ENCODE measurements at places on chromosomes 12 and 14.

- no peak for DNase-seq
These were observed 29.4 kb upstream of the KRAS start for GRCh38 chr12:25280082-25280481.

DNA sequence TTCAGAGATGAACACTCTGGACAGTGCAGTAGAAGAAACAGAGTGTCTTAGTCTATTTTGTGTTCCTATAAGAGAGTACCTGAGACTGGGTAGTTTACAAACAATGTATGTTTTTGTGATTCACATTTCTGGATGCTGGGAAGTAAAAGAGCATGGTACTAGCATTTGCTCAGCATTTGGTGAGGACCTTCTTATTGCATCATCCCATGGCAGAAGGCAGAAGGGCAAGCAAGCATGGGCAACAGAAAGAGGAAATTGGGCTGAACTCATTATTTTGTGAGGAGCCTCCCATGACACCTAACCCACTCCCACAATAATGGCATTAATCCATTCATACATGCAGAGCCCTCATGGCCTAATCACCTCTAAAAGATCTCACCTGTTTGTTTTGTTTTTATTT is 8.0 kb downstream of the ANKS1B start:
- DNase-seq, result no peak

GRCh38 chr12:132279184-132279889 is 50.1 kb downstream of the GALNT9 start:
- DNase-seq, result peak; percentile 79

- no peak for DNase-seq
These were observed 59.2 kb downstream of the BICDL1 start for GRCh38 chr12:120048263-120048662.

DNA sequence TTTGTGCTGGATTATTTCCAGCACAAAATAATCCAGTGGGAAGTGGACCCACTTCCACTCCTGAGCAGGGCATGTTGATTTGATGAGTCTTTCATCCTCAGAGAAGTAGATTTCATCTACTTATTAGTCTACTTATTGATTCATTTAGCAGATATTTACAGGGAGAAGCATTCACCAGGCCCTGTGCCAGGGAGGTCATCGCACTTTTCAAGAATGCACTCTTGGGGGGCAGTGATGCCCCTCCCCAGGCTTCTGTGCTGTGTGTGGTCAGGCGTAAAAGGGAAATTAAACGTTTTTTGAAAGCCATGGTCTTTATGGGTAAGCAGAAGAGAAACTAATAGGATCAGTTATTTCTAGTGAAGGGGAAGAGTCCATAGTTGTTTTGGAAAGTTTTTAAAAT is 610.7 kb upstream of the TMEM132C start:
- DNase-seq, result no peak

GRCh38 chr14:52798826-52799225 is 7.4 kb upstream of the GNPNAT1 start:
- no peak for DNase-seq

DNA sequence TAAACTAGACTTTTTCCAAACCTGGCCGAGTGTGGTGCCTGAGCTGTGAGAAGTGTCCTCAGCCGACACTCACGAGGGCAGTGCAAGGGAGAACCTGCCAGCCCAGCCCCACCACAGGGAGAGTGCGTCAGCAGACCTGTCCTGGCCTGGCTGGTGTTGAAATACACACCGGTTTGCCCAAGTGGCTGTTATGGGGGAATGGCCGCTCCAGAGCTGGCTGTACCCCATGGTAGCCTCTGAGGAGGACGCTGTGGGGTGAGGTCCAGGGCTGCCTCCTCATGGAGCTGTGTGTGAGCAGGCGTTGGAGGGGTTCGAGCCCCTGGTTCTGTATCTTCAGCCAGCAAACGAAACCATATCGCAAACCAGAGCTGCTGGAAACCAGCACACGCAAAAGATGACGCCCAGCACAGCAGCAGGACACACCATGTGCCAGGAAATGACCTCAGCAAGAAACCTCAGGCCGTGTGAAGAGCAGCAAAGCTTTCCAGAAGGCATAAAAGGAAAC is 9.4 kb downstream of the ANKRD9 start:
- peak; percentile 77 for DNase-seq

DNA sequence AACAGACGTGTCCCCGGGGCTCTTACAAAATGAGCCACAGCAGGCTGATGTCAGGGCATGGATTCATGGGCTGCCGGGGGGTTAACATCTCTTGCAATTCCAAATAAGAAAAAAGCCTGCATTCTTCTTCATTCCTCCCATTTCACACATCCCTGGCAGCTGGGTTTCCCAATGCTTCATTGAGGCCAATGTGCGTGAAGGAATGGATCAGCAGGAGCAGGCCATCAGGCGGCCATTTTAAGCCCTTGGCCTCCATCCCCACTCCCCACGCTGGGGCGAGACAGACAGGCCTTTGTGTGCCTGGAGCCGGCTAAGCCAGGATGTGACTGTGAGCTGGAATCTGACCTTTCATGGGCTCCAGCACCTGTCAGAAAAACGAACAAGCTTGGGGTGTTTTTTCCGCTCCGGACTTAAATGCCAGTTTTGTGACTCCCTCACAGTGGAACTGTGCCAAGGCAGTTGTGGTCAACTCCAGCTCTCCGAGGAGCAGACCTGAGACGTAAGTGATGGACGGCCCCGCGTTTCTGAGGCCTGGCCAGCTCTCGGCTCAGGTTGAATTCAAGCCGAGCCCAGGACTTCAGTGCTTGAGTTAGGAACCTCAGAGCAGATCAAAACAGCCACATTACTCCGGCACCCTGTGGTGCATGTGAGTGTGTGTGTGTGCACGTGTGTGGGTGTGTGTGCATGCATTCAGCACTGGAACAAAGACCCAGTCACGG is 133.1 kb downstream of the TMEM30B start:
- DNase-seq, result no peak

- DNase-seq, result no peak
These were observed 58.0 kb downstream of the PAPLN start for GRCh38 chr14:73295198-73295796.

GRCh38 chr12:32854097-32854496 is 42.5 kb downstream of the PKP2 start:
- DNase-seq, result no peak

- DNase-seq, result no peak
These were observed 1.5 kb downstream of the VRTN start for GRCh38 chr14:74349757-74350156.

- DNase-seq, result no peak
These were observed 7.6 kb downstream of the DDIT3 start for GRCh38 chr12:57512665-57513064.

GRCh38 chr12:65596514-65597091 is 227.7 kb upstream of the HMGA2 start:
- no peak for DNase-seq

- no peak for DNase-seq
These were observed 154.1 kb upstream of the FUT8 start for GRCh38 chr14:65258391-65258790.

DNA sequence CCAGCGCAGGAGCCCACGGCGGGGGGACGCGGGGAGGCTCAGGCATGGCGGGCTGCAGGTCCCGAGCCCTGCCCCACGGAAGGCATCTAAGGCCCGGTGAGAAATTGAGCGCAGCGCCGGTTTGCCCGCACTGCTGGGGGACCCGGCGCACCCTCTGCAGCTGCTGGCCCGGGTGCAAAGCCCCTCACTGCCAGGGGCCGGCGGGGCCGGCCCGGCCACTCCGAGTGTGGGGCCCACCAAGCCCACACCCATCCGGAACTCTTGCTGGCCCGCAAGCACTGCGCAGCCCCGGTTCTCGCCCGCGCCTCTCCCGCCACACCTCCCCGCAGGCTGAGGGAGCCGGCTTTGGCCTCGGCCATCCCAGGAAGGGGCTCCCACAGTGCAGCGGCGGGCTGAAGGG is 8.5 kb upstream of the TSPAN8 start:
- DNase-seq, result no peak

DNA sequence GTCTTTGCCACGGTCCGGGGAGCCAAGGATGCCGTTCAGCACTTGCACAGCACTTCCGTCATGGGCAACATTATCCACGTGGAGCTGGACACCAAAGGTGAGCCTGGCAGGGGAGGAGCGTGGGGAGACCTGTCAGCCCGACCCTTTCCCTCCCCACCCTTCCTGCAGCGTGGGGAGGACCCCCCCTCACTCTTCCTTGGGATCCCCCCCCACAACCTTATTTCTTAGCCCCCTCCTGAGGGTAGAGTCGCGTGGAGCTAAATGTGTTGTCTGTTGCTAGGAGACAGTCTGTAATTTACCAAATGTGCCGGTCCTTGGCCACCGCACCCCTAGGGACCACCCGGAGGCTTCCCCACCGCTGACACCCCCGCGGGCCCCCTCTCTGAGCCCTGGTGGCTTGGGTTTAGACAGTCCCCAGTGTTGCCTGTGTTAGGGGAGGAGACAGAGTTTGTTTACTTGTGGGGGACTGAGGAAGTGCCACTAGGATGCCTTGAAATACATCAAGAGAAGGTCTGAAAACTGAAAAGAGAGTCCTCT is 2.3 kb downstream of the SETD1B start:
- DNase-seq, result no peak

- no peak for DNase-seq
These were observed 9.6 kb upstream of the FOXG1 start for GRCh38 chr14:28756884-28757570.

- DNase-seq, result no peak
These were observed 104.9 kb downstream of the PDZRN4 start for GRCh38 chr12:41293011-41293410.

- no peak for DNase-seq
These were observed 16.4 kb upstream of the A2M start for GRCh38 chr12:9132008-9132535.

- no peak for DNase-seq
These were observed 723.8 kb downstream of the BCL11B start for GRCh38 chr14:98548071-98548686.

DNA sequence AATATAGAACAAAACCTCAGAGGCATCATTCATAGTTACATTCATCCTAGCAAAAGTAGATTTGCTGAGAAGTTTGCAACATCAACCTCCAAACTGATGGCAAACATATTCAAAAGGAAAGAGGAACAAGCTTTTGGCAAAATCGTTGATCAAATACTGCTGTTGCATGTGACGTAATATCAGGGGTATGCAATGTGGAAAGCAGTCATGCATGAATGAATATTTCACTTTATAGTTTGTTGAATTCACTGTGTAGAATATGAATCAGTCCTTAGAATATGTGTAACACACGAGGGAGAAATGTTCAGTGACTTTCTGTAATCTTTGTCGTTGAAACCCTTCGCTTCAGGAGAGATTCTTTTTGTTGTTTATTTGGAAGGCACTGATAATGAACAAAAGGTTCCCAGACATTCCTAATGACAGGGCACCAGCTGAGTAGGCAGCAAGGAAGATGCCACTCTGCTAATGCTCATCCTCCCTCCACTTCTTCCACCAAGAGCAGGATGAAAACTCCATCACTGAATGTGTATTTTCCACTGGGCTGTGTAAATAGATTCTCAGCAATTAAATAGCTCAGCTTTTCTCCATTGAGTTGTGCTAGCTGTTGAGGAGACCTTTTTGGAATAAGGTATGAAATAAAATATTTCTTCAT is 126.1 kb downstream of the PELI2 start:
- DNase-seq, result no peak

DNA sequence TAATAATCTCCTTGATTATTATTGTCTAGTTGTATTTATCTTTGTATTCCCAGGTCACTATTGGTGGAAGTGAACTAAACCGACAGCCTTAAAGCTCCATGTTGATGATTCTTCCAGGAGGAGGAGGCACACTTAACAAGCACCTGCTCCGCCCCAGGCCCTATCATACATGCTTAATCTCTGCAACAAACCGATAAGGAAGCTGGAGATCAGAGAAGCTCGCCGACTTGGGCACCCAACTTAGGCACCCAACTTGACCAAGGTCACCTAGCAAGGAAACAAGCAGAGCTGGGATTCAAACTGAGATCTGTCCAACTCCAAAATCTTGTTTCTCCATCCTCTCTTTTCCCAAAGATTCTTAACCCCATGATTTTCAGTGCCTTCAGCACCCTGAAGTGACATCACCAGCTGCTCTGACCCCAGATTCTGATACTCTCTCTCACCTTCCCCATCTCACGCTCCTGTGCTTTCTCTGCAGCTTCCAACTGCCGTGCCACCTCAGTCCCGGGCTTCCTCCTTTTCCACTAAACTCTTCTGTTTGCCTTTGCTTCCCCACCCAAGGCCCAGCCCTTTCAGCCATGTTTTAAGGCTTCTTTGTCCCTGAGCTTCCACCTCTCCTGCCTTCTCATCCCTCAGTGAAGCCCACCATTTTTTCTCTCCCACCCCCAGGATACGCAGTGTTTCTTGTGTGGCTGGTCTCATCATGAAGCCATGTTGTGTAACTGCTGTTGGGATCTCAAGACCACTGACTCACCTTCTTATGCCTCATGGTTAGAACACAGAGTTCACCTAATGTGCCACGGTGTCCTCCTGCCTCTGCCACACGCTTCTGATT is 6.6 kb upstream of the KRT18 start:
- no peak for DNase-seq

DNA sequence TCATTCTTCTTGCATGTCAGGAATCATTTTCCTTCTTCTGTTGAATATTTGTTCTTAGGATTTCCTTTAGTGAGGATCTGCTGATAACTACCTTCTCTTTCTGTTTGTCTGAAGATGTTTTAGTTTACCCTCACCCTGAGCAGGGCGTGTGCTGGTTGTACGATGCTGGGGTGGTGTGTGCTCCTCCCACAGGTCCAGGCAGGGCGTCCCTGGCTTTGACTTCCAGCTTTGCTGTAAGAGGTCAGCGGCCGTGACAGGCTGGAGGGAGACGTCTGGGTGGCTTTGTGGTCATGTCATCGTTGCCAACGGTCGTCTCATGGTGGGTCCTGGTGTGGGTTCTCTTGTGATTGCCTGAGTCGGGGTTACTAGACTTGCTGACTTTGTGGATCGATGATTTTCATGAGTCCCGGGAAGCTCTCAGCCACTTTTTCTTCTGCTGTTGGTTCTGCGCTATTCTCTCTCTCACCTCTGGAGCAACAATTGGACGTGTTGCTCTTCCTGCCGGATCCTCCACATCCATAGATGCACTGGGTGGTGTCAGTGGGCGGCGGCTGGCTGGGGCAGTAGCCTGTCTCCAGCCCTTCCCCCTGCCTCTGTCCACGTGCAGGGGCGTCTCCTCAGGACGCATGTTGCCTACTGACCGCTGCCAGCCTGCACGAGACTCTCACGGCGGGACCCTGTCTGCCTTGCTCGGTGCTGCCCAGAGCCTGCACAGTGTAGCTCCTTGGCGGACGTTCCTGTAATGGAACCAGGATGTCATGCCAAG is 8.4 kb downstream of the PACS2 start:
- DNase-seq, result no peak

- DNase-seq, result no peak
These were observed 20.7 kb downstream of the CLSTN3 start for GRCh38 chr12:7150841-7151240.

- no peak for DNase-seq
These were observed 143.0 kb upstream of the DDHD1 start for GRCh38 chr14:53295985-53296582.

GRCh38 chr12:102512523-102512922 is 32.2 kb upstream of the IGF1 start:
- DNase-seq, result no peak

DNA sequence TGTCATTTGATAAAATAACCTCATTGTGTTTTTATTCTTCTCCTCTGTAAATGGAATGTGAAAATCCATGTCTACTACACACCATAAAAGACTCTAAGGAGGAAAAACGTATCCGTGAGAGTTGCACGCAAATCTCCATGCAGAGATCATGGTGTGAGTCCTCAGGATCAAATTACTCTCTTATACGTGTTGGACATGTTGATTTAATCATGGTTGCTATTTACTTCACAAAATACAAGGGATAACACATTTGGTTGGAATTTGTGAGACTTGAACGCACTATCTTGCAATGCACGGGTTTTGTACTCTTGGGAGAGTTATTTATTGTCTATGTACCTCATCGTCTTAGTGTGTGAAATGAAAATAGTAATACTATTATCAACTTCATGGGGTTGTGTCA is 128.0 kb upstream of the RASSF8 start:
- no peak for DNase-seq

All from left ventricle myocardium inferior (tissue), 1 donor.